ENCODE measurements at places on chromosomes 2 and 18. TPM values are rescaled to one million over a fixed set of nuclear protein-coding genes. Genes with fewer than 3 reads are reported as not detected.

DNA sequence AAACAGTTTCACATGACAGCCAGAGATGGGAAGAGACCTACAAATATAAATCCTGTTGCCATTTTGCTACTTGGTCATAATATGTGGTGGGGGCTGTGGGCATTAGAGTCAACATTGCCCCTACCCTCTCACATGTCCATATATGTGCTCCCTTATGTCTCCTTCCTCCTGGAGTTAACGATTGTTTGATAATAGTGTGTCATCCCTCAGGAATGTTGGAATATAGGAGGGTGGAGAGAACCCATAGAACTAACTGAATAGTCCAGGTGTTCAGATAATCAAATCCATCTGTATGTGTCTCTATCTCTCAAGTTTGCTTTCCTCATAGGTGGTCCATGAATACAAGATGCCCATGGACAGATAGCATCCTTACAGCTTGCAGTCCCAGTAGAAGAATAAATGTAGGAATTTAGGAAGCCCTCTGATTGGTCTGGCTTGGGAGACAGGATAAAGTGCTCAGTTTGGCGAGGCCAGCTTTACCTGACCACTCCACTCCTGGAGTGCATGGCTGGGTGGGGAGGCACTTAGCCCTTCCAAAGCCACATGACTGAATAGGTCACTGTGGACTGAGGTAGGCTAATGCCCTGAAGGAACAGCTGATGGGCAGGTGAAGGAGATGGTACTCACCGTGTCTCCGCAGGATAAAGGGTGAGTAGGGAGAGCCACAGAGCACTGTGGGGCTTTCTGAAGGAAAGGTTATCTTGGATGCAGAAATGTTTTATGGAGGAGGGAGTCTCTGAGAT, 166.9 kb downstream of the CDCA7 start:
- no peak overlapping the region for H3K27ac ChIP-seq
- no peak for DNase-seq
- H3K27me3 ChIP-seq = no peaks in the 10 kb centered on the region
- no peaks in the 10 kb centered on the region for H3K4me1 ChIP-seq

GRCh38 chr2:218384975-218385374, 2.9 kb downstream of the SLC11A1 start:
- H3K4me3 ChIP-seq = no peak overlapping the region
- DNase-seq = no peak
- no peaks in the 10 kb centered on the region for H3K4me1 ChIP-seq
- H3K27me3 ChIP-seq = no peaks in the 10 kb centered on the region
- H3K36me3 ChIP-seq = no peaks in the 10 kb centered on the region

The IFIH1 gene
- total RNA-seq = 5.6 TPM

DNA sequence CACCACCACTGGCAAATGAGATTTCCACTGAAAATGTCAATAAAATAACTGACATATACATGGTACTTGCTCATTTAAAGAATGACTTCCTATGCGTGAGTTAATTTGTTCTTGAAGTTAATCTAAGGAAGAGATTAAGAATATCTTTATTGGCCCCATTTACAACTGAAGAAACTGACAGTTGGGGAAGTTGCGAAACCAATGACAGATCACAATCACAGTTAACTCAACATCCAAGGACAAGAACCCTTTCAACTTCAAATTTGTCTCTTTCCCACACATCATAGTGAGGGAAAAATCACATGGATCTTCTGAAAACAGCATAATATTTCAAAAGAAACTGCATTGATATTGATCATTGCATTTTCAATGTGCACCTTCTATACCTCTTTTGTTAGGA, 565.4 kb downstream of the IRS1 start:
- no peaks in the 10 kb centered on the region for H3K36me3 ChIP-seq
- no peak for DNase-seq
- H3K4me1 ChIP-seq = no peaks in the 10 kb centered on the region
- H3K27ac ChIP-seq = no peak overlapping the region

GRCh38 chr2:128317181-128317898, 1.3 kb downstream of the HS6ST1 start:
- H3K27me3 ChIP-seq = no peaks in the 10 kb centered on the region
- no peak for DNase-seq
- H3K4me3 ChIP-seq = peak overlapping the region; percentile 81
- H3K4me1 ChIP-seq = no peaks in the 10 kb centered on the region

The RMC1 gene
- 56.4 TPM for total RNA-seq

DNA sequence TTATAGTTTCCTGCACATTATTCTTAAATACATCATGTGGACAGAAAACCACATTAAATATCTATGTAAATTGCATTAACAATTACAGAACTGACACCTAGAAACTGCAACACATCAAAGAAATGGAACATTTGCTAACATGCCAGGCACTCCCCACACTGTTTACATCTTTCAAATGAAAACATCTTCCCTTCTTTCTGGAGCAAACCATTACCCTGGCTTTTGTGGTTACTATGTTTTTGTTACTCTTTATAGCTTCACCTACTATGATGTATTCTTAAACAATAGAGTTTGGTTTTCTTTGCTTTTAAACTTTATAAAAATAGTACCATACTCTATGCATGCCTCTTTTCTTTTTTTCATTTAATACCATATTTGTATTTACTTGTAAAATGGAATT, 1894.5 kb upstream of the CELF4 start:
- no peaks in the 10 kb centered on the region for H3K4me1 ChIP-seq
- no peak overlapping the region for H3K4me3 ChIP-seq

- no peak overlapping the region for H3K27ac ChIP-seq
- H3K27me3 ChIP-seq = no peaks in the 10 kb centered on the region
- H3K4me3 ChIP-seq = no peak overlapping the region
- no peak for DNase-seq
- H3K36me3 ChIP-seq = no peaks in the 10 kb centered on the region
Measured at GRCh38 chr18:10690366-10690765, 164.5 kb downstream of the NAPG start.

DNA sequence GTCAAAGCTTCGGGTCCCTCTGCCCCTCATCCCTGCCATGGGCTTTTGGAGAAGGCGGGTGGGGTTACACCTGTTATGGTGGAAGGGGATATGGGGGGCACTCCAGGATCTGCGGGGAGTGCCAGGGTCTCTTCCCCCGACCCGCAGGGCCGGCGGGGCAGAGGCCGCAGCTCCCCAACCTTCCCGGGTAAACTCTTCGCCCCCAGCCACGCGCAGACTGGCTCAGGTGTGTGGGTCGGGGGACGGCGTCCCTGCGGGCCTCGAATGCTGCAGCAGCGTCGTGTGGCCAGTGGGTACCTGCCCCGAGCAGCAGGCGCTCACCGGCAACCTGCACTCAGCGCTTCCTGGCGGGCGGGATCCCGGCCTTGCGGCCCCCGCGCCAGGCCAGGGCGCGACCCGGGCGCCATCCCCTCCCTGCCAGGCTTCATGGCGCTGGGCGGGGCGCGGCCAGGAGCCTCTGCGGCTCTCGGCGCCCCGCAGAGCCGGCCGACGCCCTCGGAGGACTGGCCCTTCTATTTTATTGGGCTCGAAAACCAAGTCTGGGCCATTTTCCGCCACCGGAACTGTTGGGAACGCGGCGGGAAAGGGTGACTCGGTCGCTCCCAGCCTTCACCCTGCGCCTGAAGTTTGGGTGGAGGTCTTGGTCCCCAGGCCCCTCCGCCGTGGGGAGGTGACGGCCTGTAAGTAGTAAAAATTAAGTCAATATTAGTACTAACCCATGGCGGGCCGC, 4.5 kb downstream of the GBX2 start:
- H3K27ac ChIP-seq = no peak overlapping the region
- peaks cover 43% of the 10 kb centered on the region for H3K4me1 ChIP-seq
- DNase-seq = no peak

The MALL gene
- total RNA-seq = 13.7 TPM

GRCh38 chr2:189657867-189658266, 3.4 kb upstream of the ASNSD1 start:
- H3K27me3 ChIP-seq = no peaks in the 10 kb centered on the region
- peaks cover 7% of the 10 kb centered on the region for H3K4me1 ChIP-seq
- DNase-seq = no peak
- H3K27ac ChIP-seq = peak overlapping the region; percentile 21
- H3K36me3 ChIP-seq = no peaks in the 10 kb centered on the region

DNA sequence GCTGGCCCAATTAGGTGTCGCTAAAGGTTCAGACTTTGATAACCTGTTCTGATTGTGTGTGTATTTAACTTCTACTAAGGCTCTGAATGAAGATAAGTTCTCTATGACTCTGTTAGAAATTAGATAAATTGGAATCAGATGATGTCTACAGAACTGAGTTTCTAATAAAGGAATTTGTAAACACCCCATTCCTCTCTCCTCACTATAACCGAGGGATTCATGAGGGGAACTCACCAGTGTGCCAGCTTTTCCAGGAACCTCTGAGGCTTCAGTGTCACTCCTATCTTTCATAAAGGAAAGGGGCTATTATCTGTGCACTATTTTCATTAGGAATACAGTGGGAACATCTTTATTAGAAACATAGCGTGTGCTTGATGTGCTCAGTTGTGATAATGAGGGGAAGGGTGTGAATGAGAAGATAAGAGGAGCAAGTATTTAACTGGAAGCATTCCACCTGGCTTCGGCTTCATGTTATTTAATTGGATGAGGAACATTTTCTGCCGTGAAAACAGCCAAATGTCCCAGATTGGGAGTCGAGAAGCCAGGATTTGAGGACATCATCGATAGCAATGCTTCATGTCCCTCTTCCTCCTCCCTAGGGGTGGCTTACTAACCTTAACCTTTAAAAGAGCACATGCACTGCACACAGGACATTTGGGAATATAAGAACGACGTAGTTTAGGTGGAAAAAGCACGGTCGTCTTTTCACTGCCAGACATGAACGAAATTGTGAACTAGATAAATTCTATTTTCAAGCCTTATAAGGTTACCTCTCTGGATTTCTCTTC, 84.8 kb upstream of the TCF4 start:
- H3K27ac ChIP-seq = peak overlapping the region; percentile 21
- no peaks in the 10 kb centered on the region for H3K36me3 ChIP-seq
- no peaks in the 10 kb centered on the region for H3K27me3 ChIP-seq
- no peak overlapping the region for H3K4me3 ChIP-seq
- H3K4me1 ChIP-seq = no peaks in the 10 kb centered on the region

- H3K36me3 ChIP-seq = no peaks in the 10 kb centered on the region
- DNase-seq = no peak
- H3K27me3 ChIP-seq = no peaks in the 10 kb centered on the region
- no peak overlapping the region for H3K4me3 ChIP-seq
Measured at GRCh38 chr18:13622751-13623150, 103.6 kb downstream of the FAM210A start.

DNA sequence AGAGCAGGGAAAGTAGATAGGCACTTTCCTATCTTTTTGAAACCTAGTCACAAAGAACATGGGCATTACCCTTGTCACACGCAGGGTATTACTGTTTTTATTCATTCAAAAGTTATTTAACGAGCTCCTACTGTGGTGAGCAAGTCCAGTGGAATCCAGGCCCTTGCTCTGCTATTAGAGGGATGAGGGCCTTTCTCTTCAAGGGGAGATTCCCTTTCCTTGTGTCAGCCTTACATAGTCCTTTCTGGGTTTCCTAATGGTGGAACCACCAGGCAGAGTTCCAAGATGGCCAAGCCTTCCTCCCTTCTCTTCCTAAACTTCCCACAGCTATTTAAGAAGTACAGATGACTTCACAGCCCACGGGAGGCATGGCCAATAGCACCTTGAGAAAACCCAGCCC, 64.6 kb downstream of the SPTBN1 start:
- no peaks in the 10 kb centered on the region for H3K27me3 ChIP-seq
- H3K4me1 ChIP-seq = no peaks in the 10 kb centered on the region
- no peak for DNase-seq
- no peak overlapping the region for H3K27ac ChIP-seq

The TUBA4B gene
- 0.83 TPM for total RNA-seq
